Astrocyte (in vitro differentiated cells and primary cell): ENCODE measurements at places on chromosomes 16 and 17. TPM values are rescaled to one million over a fixed set of nuclear protein-coding genes. Genes with fewer than 3 reads are reported as not detected.

- DNase-seq, result no peak
Measured at GRCh38 chr16:4110065-4110464, 6.2 kb downstream of the ADCY9 start.

- DNase-seq, result peak; percentile 28
Measured at GRCh38 chr17:72004011-72004427, 116.8 kb upstream of the SOX9 start.

DNA sequence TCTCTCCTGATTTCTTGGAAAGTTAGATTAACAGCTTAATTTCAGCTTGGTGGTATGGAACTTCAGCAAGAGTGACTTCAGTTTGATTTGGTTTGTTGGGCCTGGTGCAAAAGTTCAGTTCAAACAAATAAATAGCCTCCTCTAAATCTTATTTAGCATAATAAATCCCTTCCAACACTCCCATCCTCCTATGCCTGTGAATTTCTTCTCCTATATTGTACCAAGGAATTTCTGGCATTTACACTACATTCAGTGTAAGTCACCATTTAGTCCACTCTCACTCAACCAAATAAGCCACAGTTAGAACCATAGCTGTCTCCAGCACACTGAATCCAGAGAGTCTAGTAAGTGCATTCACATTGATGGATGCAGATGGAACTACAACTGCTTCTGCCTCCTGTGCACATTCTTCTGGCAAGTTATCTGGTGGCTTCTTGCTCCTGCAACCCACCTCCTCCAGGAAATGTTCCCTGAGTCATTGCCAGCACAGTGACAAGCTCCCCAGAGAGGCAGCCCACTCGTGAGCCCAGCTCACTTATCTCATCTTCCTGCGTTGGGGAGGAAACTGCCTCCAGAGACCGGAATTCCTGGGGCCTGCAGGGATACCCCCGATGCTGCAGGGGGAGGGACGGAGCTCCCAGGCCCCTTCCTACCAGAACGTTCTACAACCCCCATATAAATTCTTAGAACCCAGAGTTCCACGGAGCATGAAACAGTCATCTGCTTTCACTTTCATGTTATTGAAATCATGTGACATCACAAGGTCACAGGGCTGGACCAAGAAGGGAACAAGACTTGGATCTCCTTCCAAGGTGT, 318.3 kb downstream of the PHKB start:
- DNase-seq, result peak; percentile 29

- no peak for DNase-seq
Measured at GRCh38 chr17:3905017-3905520, 11.2 kb downstream of the P2RX1 start.

The HBA2 gene
- total RNA-seq, result 1.4 TPM in 1 of 2 replicates, not detected in the other
